ENCODE measurements at places on chromosomes 6 and 20. TPM values are rescaled to one million over a fixed set of nuclear protein-coding genes. Genes with fewer than 3 reads are reported as not detected.

DNMT3B gene
- 15.6 TPM for total RNA-seq

DNA sequence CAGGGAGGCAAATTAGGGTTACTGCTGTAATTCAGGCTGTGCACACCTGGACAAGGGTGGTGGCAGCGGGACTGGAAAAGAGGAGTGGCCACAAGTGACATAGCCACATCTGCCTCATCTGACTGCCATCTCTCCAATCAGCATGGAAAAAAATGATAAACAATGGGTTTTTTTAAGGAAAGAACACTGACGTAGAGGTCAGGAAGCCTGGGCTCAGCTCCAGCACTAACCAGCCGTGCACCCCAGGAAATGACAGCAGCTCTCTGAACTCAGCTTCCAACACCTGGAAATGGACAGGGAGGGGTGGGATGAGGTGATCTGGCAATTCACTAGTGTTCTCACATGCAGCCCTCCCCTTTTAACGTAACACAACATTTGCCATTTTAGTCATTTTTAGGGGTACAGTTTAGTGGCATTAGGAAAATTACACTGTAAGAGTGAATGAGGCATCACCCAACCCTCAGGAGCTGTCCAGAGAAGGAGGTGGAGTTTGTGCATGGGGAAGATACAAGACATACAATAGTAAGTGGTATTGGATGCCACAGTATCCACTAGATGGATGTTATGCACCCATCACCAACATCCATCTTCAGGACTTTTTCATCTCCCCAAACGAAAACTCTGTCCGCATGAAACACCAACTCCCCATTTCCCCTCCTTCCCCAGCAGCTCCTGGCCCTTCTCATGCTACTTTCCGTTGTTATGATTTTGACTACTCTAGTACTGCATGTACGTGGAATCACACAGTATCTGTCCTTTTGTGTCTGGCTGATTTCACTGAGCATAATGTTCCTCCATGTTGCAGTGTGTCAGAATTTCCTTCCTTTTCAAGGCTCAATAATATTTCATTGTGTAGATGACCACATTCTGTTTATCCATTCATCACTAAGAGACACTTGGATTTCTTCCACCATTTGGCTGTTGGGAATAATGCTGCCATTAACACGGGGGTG, 215.5 kb upstream of the ECI2 start:
- peaks cover 29% of the 10 kb centered on the region for H3K4me1 ChIP-seq
- no peaks in the 10 kb centered on the region for H3K27me3 ChIP-seq
- peak overlapping the region; percentile 99 for H3K27ac ChIP-seq
- no peak for DNase-seq

DNA sequence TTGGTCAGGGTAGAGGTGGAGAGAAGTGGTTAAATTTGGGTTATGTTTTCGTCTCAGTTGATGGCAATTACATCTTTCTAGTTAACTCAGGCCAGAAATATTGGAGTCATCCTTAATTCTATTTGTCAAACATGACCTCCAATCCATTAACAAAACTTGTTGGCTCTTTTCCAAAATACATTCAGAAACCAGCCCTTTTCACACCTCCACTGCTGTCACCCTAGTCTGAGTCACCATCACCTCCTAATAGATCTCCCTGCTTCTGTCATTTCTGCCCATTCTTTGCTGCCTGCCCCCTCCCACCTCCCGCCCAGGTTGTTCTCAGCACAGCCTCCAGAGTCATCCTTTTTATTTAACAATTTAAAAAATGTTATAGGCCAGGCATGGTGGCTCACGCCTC, 3.0 kb upstream of the ABCF1 start:
- no peak overlapping the region for H3K27ac ChIP-seq
- no peak for DNase-seq
- H3K36me3 ChIP-seq = peaks cover 7% of the 10 kb centered on the region
- peaks cover 3% of the 10 kb centered on the region for H3K4me1 ChIP-seq
- H3K27me3 ChIP-seq = no peaks in the 10 kb centered on the region

DNA sequence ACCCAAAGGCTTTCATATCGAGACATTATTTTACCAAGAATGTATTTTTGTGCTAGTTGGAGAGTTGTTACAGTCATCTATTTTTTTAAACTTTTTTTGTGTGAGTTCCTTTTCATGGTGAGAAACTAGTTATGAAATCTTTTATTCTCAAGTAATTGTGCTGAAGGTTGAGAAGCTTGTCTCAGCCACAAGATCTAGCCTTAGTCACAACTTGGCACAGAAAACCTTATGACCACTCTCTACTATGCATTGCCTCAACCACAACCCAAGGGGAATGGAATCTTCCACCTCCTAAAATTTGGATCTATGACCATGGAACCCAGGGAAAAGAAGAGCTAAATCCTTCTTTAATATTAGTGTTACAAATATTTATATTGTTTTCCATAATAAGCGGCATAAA, 58.5 kb downstream of the HS3ST5 start:
- DNase-seq = no peak
- no peak overlapping the region for H3K27ac ChIP-seq
- H3K4me3 ChIP-seq = no peak overlapping the region
- peaks cover 29% of the 10 kb centered on the region for H3K4me1 ChIP-seq

DNA sequence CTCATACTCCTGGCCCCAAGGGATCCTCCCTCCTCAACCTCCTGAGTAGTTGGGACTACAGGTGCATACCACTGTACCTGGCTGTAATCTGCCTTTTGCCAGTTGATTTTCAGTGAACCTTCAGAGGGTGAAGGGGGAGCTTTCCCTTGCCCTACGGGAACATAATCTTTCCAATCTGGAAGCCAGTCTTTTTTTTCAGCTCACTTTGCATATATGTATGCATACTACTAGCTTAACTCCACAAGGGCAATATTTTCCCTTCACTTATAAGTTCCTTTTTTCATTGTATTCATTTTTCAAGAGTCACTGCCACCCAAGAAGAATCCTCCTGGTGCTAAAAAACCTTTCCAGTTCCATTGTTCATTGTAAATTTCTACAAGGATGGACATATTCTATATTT, 53.4 kb upstream of the GCM1 start:
- no peaks in the 10 kb centered on the region for H3K36me3 ChIP-seq
- H3K4me3 ChIP-seq = no peak overlapping the region
- DNase-seq = no peak
- H3K27me3 ChIP-seq = no peaks in the 10 kb centered on the region

DNA sequence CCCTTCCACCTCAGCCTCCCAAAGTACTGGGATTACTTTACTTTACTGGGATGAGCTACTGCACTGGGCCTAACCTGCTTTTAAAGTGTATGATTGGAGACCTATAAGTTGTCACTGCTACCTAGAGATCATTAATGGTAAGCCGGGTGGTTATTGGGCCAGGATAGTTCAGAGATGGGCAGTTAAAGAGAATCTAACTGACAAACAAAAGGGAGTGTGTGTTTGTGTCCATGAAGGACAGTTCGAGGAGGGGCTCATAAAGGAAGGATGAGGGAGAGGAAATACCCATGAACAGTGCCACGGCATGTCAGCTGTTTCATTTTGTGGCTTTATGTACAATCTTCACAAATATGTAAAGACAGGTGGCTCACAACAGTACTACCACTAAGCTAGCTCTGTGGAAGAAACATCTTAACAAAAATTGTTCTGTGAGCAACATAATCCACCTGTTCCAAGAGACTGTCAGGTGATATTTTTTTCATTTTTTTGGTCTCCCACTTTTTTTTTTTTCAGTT, 69.7 kb upstream of the FAM8A1 start:
- no peak overlapping the region for H3K4me3 ChIP-seq
- DNase-seq = peak; percentile 44
- no peaks in the 10 kb centered on the region for H3K27me3 ChIP-seq
- no peaks in the 10 kb centered on the region for H3K36me3 ChIP-seq

DNA sequence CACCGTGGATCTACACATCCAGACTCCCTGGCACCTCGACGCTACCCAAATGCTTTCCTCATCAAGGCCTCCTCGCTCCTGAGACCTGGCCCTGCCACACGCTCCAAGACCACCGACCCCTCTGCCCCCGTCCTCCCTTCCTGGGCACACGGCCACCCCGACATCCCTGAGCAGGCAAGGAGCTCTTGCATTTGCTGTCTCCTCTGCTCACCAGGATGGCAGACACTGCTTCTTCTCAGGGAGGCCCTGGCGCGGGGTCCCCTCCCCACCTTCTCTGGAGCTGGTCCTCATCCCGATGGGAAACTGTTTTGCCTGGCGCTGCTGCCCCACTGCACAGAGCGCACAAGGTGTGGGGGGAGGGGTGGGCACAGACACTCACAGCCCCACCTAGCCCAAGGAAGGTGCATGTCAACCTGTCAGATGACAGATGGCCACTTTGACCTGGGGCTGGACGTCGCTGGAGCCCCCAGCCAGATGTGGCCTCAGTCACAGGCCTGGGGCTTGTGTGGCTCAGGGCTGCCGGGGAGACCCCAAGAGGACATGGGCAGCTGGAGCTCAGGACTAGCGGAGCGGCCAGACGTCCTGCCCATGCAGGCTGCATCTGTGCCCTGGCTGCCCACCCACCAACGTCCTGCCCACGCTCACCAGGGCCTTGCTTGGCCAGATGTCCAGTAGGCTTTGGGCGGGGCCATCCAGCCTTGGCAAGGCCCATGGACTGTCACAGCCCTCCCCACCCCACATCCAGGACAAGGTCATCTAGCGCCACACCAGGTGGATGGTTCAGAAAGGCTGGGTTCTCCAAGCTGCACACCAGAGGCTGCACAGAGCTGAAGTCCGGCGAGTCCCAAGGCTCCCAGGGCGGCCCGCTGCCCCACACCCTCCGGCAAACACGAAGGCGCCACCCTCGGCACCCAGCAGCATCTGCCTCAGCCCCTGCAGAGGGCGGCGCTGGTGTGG, 6.2 kb upstream of the KCNQ2 start:
- H3K27ac ChIP-seq = no peak overlapping the region
- peaks cover 55% of the 10 kb centered on the region for H3K27me3 ChIP-seq

TDP2 gene
- total RNA-seq = 20.2 TPM

GRCh38 chr6:42777126-42777822, 4.6 kb upstream of the BICRAL start:
- H3K27ac ChIP-seq = no peak overlapping the region
- no peaks in the 10 kb centered on the region for H3K27me3 ChIP-seq
- no peak overlapping the region for H3K4me3 ChIP-seq
- H3K36me3 ChIP-seq = no peaks in the 10 kb centered on the region

SUMO4 gene
- 1.1 TPM for total RNA-seq

DNA sequence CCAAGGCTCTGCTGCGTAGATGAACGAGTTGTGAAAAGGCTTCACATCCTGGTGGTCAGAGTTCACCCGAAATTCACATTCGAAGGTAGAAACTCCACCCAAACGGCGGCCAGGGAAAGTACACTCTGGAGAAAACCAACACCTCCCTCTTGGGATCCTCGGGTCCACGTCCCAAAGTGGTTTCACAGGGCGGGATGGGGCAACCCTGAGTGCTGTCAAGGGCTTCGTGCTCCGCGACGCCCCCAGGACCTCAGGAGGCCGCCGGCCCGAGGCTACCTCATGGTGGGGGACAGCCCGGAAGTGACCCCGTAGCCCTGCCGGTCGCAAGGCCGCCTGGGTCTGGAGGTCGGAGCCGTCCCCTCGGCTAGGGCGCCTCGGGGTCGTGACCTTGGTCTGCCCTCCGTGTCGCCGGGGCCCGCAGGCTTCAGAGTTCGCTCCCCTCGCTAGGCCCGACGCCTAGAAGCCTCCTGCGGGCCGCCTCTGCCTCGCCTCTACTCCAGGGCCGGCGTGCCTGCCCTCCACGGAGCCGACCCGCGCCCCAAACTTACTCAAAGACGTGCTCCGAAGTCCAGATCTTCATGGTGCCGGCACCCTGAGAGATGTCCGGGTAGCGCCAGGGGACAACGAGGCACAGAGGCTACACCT, at the start of gene PRELID3B:
TSS of gene PRELID3B (minus strand) at position 636 of the 645 bp plus-strand sequence. CDS start at position 580, 56 bp downstream.
- no peaks in the 10 kb centered on the region for H3K27me3 ChIP-seq
- H3K4me1 ChIP-seq = peaks cover 18% of the 10 kb centered on the region
- H3K4me3 ChIP-seq = peak within 1 kb of the TSS; percentile 87
- peak within 1 kb of the TSS; percentile 70 for H3K27ac ChIP-seq
- peak; percentile 69 for DNase-seq
